ENCODE measurements at places on chromosomes 6 and 20.
A peak's percentile ranks its signal among the peaks of the same experiment; 100 is the strongest.

DNA sequence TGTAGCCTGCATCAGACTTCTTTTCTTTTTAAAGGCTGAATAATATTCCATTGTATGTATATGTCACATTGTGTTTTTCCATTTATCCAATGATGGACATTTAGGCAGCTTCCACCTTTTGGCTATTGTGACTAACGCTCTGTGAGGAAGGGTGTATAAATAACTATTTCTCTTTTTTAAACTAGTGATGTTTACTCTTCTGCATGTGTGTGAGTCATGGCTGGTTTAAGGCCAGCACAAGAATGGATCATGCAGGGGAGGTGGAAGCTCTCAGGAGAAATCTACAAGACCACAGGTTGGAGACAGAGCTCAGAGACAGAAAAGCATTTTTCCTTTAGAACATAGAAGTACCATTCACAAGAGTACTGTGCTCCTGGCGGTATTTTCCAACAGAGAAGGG is 307.2 kb downstream of the SOX4 start:
- DNase-seq, result no peak
- no peaks in the 10 kb centered on the region for H3K36me3 ChIP-seq
- no peak overlapping the region for H3K4me3 ChIP-seq

GRCh38 chr6:14277405-14277930 is 159.9 kb downstream of the CD83 start:
- peaks cover 33% of the 10 kb centered on the region for H3K4me1 ChIP-seq
- no peaks in the 10 kb centered on the region for H3K36me3 ChIP-seq
- DNase-seq, result no peak
- H3K27ac ChIP-seq, result no peak overlapping the region
- no peaks in the 10 kb centered on the region for H3K27me3 ChIP-seq

- no peaks in the 10 kb centered on the region for H3K36me3 ChIP-seq
- no peak for DNase-seq
- H3K4me3 ChIP-seq, result no peak overlapping the region
Observed at GRCh38 chr6:9537381-9537780, 877.5 kb downstream of the TFAP2A start.

GRCh38 chr6:150713931-150714330 is 114.2 kb downstream of the PLEKHG1 start:
- peaks cover 16% of the 10 kb centered on the region for H3K4me1 ChIP-seq
- no peaks in the 10 kb centered on the region for H3K27me3 ChIP-seq
- no peaks in the 10 kb centered on the region for H3K36me3 ChIP-seq
- no peak for DNase-seq

- no peak overlapping the region for H3K27ac ChIP-seq
- H3K4me1 ChIP-seq, result no peaks in the 10 kb centered on the region
- H3K4me3 ChIP-seq, result no peak overlapping the region
- no peak for DNase-seq
- H3K36me3 ChIP-seq, result no peaks in the 10 kb centered on the region
Observed at GRCh38 chr6:87396595-87397392, 11.0 kb upstream of the CFAP206 start.

GRCh38 chr20:63255931-63256704 is 1.9 kb upstream of the NKAIN4 start:
- H3K36me3 ChIP-seq, result no peaks in the 10 kb centered on the region
- no peak overlapping the region for H3K4me3 ChIP-seq
- peaks cover 85% of the 10 kb centered on the region for H3K27me3 ChIP-seq

DNA sequence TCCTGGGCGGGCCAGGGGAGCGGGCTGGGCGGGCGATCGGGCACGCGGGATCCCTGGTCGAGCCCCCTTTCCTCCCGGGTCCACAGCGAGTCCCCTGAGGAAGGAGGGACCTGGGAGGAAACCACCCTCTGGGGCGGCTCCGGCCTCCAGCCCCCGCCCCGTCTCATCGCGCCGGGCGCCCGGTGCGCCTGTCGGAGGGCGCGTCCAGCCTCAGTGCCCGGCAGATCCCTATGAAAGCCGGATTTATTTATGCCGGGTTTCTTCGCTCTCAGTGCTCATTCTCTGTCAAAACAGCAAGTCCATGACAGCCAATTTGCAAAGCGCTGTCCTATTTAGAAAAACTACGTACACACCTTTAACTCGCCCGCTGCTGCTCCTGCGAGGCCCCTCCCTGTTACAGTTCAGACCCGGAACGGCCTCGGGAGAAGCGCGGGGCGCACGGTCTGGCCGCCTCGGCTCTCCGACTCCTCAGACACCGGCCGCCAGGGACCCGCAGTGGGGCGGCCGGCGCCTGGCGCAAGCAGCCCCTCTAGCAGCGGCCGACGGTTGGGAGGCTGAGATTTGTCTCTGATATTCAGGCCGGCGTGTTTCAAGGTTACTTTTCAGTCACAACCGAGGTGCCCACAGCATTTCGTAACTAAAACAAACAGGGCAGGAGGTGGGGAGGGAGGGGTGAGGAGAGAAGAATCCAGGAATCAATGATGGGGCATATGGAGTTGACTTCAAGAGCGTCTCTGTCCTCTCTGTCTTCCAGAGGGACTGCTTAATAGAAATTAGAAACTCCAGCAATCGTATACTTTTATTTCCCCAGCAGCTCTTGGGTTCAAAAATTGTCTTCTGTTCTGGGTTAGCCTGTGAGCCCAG is 782 bp upstream of the FOXA2 start:
- H3K27ac ChIP-seq, result no peak overlapping the region
- peaks cover 98% of the 10 kb centered on the region for H3K27me3 ChIP-seq
- H3K4me3 ChIP-seq, result peak overlapping the region; percentile 27
- H3K4me1 ChIP-seq, result peaks cover 29% of the 10 kb centered on the region
- H3K36me3 ChIP-seq, result no peaks in the 10 kb centered on the region
- no peak for DNase-seq

- H3K27me3 ChIP-seq, result no peaks in the 10 kb centered on the region
- H3K4me3 ChIP-seq, result no peak overlapping the region
- no peaks in the 10 kb centered on the region for H3K36me3 ChIP-seq
- DNase-seq, result no peak
- H3K4me1 ChIP-seq, result no peaks in the 10 kb centered on the region
Observed at GRCh38 chr6:3585320-3585935, 128.6 kb upstream of the SLC22A23 start.

All from suprapubic skin (tissue), 4 donors.